NCI-H2227 treated with DMSO at 0.1 percent for 48 hours (cell line): ENCODE measurements at places on chromosomes 16 and 17.
A peak's percentile ranks its signal among the peaks of the same experiment; 100 is the strongest.

DNA sequence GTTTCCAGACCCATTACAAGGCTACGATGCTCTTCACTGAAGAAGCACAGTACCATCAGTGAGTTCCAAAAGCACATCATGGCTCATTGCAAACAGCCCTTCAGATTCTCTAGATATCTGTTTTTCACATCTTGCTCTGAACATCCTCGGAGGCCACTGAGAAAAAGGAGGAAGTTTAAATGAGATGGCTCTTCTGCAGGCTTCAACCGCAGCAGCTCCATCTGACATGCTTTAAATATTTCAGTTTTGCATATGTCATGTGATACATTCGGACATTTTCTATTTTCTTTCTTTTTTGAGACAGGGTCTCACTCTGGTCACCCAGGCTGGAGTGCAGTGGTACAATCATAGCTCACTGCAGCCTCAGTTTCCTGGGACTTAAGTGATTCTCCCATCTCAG, 396.8 kb downstream of the NPIPA8 start:
- no peak for DNase-seq

DNA sequence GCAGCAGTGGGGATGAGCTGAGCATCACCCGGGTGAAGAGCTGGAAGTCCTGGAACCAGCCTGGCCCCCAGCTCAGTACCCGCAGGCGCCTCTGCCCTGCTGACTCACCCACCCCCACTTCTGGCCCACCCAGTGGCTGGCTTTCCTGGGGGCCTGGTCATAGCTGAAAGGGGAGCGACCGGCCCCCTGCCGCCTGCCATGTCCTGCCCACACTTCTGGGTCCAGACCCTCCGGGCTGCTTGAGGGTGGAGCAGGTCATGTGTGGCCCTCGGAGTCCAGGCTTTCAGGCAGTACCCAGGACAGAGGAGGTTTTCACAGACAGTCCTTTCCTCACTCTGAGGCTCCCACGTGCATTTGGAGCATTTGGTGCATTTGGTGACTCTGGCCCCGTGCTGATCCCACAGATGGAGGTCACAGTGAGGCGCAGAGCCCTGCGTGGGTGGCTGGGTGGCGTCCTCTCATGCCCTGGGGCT, 7.1 kb upstream of the PIEZO1 start:
- DNase-seq: no peak

DNA sequence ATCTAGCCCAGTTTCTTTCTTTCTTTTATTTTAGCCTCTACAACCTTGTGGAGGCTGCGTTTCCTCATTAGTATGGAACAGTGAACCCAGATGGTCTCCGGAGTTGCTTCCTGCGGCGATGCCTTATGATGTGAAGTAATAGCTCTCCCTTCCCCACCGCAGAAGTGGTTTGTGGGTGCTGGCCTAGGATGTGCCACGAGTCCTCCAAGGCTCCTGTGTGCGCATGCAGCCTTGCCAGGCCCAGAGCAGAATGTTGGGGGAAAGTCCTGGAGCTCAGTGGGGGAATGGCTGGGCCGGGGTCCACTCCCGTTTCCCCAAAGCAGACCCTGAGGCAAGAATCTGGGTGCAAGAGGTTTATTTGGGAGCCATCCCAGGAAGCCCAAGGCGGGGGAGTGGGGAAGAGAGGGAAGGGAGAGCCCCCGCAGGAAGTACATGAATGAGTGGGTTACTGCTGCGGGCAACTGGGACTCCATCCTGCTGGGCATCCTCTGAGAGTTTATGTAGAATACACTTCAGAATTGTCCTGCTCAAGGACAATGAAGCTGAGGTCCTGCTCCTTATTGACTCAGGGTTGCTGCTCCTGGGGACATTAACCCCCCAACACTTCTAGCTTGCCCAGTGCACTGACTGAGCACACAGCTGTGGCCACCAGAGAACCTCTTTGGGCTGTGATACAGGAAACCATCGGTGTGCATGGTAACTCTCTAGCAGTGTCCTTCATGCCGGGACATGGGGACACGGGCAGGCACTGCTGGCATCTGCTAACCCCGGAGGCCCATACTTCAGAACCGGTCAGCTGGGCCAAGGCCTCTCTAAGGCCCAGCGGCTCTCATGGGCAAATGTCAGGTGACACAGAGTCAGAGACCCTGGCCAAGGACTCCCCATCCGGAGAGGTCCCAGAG, 3.7 kb upstream of the HCRT start:
- no peak for DNase-seq

- DNase-seq: no peak
Observed at GRCh38 chr16:16092925-16093627, 130.2 kb downstream of the ABCC6 start.

DNA sequence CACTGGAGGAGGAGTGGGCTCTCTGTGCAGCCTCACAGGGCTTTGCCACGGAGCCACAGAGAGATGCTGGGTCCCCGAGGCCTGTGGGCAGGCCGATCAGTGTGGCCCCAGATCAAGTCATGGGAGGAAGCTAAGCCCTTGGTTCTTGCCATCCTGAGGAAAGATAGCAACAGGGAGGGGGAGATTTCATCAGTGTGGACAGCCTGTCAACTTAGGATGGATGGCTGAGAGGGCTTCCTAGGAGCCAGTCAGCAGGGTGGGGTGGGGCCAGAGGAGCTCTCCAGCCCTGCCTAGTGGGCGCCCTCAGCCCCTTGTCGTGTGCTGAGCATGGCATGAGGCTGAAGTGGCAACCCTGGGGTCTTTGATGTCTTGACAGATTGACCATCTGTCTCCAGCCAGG, 3.9 kb downstream of the NXPH3 start:
- DNase-seq: no peak

GRCh38 chr16:81570151-81570846, 125.7 kb downstream of the CMIP start:
- DNase-seq: no peak

GRCh38 chr17:56373981-56374833, 219.3 kb upstream of the NOG start:
- DNase-seq: no peak

DNA sequence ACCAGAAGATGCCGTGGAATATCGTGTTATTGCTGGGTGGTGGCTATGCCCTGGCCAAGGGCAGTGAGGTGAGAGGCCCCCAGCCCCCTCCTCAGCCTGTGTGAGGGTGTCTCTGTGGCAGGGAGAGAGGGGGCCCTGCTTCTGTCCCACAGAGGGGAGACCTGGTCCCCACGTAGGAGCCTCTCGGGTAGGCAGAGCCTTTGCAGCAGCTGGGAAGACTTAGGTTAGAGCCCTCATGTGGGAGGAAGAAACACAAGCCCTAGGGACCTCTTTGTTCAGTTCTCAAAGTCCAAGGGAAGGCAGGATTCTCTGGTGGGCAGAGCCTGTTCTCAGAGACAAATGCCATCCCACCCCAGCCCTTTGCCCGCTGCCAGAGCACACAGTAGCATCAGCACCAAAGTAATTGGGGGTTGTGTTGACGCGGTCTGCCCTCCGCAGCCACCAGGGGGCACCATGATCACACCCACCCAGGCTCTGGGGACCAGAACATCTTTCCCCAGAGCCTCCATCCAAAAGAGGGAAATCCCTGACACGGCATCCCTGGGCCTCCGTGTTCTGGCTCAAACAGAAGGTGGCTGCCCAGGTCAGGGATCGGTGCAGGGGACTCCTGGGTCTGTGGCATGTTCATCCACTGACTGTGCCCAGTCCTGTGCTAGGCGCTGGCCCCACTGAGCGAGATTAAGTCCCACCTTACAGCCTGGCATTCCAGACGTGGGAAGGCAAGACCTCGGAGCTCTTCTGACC, 11.5 kb upstream of the FOXN1 start:
- DNase-seq: peak; percentile 22

- no peak for DNase-seq
Observed at GRCh38 chr16:87790292-87791100, 24.7 kb upstream of the KLHDC4 start.

DNA sequence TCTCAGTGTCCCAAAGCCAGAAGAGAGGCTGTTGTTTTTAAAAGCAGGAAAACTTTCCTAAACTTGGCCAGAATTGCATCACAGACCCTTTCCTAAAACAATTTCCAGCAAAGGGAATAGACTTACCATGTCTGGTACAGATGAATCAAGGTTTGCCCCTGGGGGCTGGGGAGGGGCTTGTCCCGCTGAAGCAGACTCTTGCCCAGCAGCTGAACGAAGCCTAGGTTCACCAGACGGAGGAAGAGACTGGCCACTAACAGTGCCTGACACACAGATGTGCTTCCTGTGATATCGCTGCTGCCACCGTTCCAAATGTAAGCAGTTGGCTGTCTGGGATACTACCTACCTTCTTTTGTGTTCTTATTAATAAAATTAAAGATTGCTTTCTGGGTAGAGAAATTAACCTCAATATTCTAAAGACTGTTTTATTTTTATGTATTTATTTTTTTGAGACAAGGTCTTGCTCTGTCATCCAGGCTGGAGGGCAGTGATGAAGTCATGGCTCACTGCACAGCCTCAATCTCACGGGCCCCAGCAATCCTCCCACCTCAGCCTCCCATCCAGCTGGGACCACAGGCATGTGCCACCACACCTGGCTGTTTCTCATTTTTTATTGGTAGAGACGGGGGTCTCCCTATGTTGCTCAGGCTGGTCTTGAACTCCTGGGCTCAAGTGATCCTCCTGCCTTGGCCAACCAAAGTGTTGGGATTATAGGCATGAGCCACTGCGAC, 13.5 kb downstream of the PRCD start:
- no peak for DNase-seq

DNA sequence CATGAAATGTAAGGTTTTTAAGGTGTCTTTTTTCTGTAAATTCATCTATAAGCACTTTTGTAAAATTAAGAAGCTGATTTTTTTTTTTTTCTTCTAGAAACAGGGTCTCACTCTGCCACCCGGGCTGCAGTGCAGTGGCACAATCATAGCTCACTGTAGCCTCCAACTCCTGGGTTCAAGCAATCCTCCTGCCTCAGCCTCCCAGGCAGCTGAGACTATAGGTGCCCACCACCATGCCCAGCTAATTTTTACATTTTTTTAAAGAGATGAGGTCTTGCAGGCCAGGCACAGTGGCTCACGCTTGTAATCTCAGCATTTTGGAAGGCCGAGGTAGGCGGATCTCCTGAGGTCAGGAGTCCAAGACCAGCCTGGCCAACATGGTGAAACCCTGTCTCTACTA, 4.5 kb upstream of the CYB5B start:
- DNase-seq: no peak

- no peak for DNase-seq
Observed at GRCh38 chr16:67240506-67240905, 6.8 kb downstream of the FHOD1 start.

- DNase-seq: no peak
Observed at GRCh38 chr17:44867841-44868240, 20.2 kb downstream of the HIGD1B start.

DNA sequence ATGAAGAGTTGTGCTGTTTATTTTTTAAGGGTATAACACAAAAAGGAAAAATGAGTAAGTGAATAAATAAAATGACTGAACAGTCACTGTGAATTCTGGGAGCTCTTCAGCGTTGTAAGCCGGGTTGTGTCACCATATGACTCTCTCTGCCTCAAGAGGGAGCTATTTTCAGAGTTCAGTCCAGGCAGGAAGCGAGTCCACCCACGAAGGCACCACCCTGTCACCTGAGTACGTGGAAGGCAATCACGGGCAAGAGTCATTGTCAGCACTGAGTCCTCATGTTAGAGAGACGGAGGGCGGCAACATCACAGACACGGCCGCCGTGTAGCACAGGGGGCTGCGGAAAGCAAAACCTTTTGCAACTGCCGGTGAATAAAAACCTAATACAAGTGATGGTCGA, 227.6 kb downstream of the UTP18 start:
- DNase-seq: no peak

DNA sequence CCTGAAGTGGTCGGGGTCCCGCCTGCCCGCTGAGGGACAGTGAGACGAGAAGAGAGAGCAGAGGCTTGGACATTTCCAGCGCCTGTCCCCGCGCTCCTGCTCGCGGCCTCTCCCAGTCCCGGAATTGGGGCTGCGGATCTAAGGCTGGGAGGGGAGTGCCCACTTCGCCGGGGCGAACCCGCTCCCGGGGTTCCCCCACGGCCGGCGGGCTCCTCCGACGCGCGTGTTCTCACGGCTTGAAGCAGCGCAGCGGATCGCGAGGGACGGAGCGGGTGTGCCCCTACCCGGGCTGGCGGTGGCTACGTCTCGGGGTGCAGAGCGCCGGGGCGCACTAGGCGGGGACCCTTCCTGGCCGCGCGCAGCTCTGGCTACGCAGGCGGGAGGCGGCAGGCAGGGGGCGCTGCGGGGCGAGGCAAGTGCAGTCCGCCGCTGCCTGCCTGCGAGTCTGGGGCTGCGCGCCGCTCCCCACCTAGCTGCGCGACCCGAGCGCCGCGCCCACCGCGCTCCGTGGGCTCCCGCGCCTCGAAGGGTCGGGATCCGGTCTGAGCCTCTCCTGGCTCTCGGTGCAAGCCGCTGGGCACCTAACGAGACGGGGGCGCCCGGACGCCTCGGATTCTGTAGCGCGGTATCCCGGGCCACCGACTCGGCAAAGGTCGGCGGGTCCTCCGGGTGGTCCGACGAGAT, 1.2 kb downstream of the NGFR start:
- DNase-seq: peak; percentile 60

DNA sequence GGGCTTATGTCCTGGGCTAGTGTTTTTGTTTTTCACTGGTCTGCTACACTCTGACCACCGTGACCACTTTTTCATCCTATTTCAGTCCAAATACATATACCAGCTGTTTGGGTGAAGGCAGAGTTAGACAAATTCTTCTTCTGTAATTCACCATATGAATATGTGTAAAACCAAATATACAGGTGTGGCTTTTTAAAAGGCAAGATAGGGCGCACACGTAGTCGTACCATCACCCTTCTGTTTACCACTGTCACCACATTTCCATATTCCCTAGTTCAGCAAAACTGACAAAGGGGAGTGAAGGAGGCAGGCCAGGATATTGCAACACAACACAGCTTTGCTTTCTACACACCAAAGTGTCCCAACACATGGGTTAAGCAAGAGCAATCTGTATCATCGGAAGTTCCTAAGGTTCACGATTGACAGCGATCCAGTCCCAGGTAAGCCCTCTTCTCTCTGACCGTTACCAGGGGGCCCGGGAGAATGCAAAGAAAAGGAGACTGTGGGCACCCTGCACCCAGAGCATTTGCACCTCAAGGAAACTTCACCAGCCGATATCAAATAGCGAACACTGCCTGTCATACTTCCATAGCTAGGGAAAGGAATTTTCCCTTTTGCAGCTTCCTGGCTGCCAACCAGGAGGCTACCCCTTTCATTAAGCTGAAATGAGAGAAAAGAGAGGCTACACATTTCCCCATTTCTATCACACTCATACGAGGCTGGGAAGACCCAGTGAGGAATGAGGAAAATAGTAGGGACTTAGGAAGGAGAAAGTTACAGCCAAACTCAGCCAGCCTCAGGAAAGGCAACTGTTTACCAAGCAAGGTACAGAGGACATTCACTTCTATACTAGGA, 23.1 kb downstream of the CREBBP start:
- DNase-seq: no peak

DNA sequence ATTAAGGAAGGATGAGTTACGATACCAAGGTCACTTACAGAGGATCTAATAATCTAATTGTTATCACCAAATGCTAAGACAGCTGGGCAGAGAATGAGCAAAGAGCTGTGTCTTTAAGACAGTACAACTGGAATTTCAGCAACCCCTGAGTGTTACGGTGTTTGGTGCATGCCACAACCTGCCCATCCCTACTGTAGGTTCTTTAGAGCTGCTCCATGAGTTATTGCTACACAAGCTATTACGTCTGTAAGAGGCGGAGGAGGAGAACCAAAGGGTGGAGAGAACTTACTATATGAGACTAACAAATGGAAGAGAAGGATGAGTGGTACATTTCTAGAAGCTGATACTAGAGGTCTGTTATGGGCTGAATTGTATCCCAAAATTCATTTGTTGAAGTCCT, 14.2 kb upstream of the C17orf78 start:
- DNase-seq: no peak

GRCh38 chr17:78448356-78448993, 70.0 kb downstream of the PGS1 start:
- no peak for DNase-seq

GRCh38 chr17:65163990-65164495, 26.9 kb downstream of the RGS9 start:
- no peak for DNase-seq
